ENCODE measurements at places on chromosomes 5 and 9.

- peak within 1 kb of the TSS; percentile 95 for H3K4me3 ChIP-seq
- H3K27ac ChIP-seq = peak within 1 kb of the TSS; percentile 61
- H3K36me3 ChIP-seq = no peaks in the 10 kb centered on the region
- no peaks in the 10 kb centered on the region for H3K27me3 ChIP-seq
Observed at GRCh38 chr9:128420651-128421481, at the start of gene CERCAM. CERCAM (plus strand) TSS chr9:128420857; CDS start chr9:128420878, 21 bp downstream.

DNA sequence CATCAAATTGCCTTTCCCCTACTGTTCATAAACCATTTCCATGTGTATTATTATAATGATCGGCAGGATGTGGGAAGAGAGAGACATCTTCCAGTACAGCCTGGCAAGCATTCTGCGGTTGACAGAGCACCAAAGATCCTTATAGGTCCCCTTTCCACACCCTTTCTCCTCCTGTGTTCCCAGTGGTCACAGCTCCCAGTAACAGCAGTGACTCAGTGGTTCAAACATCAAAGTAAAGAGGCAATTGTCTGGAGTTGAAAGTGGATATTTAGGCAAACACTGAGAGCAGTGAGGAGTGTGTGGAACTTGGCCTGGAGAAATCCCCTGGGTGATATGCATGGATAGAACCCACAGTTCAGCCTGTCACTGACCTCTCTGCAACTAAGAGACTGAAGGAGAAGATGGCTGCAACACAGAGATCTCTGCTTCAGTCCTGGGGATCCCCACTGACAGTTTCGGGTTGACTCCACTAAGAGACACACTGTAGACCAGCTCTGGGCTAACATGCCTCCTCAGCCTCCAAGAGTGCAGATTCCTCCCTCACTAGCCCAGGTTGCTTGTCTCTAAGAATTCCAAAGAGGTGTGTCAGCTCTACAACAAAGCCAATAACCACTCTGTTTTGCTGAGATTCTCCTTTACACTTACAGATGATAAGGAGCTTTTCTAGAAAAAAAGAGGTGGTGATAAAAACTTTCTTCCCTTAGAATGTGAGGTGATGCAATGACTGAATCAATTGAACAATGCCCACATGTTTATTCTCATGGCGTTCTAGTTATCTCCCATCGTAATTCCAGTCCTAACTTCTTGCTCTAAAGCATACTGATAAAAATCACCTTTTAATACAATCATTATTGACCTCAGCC, 94.4 kb upstream of the IL6ST start:
- no peak overlapping the region for H3K4me3 ChIP-seq
- DNase-seq = no peak
- no peaks in the 10 kb centered on the region for H3K27me3 ChIP-seq

- DNase-seq = no peak
- H3K4me1 ChIP-seq = no peaks in the 10 kb centered on the region
- H3K4me3 ChIP-seq = no peak overlapping the region
- no peak overlapping the region for H3K27ac ChIP-seq
Observed at GRCh38 chr5:150278046-150278730, 11.4 kb downstream of the CAMK2A start.

DNA sequence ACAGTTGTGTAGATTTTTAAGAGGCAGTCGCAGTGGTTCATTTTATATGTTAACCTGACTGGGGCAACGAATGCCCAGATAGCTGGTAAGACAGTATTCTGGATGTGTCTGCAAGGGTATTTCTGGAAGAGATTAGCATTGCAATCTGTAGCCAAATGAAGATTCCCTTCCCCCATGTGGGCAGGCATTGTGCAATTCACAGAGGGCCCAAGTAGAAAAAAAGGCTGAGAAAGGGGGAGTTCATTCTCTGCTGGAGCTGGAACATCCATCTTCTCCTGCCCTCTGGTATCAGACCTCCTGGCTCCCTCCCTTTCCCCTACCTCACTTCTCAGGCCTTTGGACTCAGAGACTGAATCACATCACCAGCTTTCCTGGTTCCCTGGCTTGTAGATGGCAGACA, 70.6 kb downstream of the TENT4A start:
- H3K4me1 ChIP-seq = no peaks in the 10 kb centered on the region
- no peaks in the 10 kb centered on the region for H3K36me3 ChIP-seq
- no peak for DNase-seq
- H3K27ac ChIP-seq = no peak overlapping the region
- H3K4me3 ChIP-seq = no peak overlapping the region

- no peaks in the 10 kb centered on the region for H3K27me3 ChIP-seq
- H3K36me3 ChIP-seq = no peaks in the 10 kb centered on the region
- no peak overlapping the region for H3K4me3 ChIP-seq
Observed at GRCh38 chr5:90297045-90297764, 112.4 kb downstream of the CETN3 start.

- H3K4me1 ChIP-seq = no peaks in the 10 kb centered on the region
- no peak overlapping the region for H3K27ac ChIP-seq
- DNase-seq = no peak
Observed at GRCh38 chr5:80754900-80755299, 100.1 kb upstream of the DHFR start.

- H3K4me3 ChIP-seq = no peak overlapping the region
- no peaks in the 10 kb centered on the region for H3K27me3 ChIP-seq
- H3K36me3 ChIP-seq = peaks cover 93% of the 10 kb centered on the region
- no peaks in the 10 kb centered on the region for H3K4me1 ChIP-seq
- DNase-seq = no peak
- H3K27ac ChIP-seq = no peak overlapping the region
Observed at GRCh38 chr9:92626484-92626883, 43.4 kb downstream of the IPPK start.

DNA sequence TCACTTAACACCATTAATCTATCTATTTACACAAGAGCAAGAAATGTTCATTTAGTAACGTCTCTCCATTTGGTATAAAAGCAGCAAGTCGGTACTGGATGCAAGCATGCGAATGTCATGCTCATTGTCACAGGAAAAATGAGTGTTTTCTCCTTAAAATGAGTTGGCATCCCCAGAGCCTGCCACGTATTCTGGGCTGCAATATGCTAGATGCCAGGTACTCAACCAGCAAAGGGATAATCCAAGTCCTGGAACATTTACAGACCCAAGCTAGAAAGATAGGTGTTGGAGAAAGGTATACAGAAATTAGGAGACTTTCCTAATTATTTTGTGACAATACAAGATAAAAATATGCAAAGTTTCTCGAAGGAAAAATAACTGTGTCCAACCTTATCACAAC, 217.5 kb downstream of the EBF1 start:
- H3K4me3 ChIP-seq = no peak overlapping the region
- no peak for DNase-seq
- peaks cover 10% of the 10 kb centered on the region for H3K4me1 ChIP-seq
- H3K27me3 ChIP-seq = peaks cover 53% of the 10 kb centered on the region
- H3K36me3 ChIP-seq = no peaks in the 10 kb centered on the region
- no peak overlapping the region for H3K27ac ChIP-seq

GRCh38 chr5:10455277-10455670, 13.6 kb downstream of the ROPN1L start:
- H3K27ac ChIP-seq = no peak overlapping the region
- DNase-seq = no peak
- peaks cover 11% of the 10 kb centered on the region for H3K4me1 ChIP-seq

- no peaks in the 10 kb centered on the region for H3K27me3 ChIP-seq
- DNase-seq = no peak
- no peak overlapping the region for H3K4me3 ChIP-seq
- no peaks in the 10 kb centered on the region for H3K36me3 ChIP-seq
- no peak overlapping the region for H3K27ac ChIP-seq
- H3K4me1 ChIP-seq = no peaks in the 10 kb centered on the region
Observed at GRCh38 chr9:94985649-94986048, 259.1 kb downstream of the AOPEP start.

DNA sequence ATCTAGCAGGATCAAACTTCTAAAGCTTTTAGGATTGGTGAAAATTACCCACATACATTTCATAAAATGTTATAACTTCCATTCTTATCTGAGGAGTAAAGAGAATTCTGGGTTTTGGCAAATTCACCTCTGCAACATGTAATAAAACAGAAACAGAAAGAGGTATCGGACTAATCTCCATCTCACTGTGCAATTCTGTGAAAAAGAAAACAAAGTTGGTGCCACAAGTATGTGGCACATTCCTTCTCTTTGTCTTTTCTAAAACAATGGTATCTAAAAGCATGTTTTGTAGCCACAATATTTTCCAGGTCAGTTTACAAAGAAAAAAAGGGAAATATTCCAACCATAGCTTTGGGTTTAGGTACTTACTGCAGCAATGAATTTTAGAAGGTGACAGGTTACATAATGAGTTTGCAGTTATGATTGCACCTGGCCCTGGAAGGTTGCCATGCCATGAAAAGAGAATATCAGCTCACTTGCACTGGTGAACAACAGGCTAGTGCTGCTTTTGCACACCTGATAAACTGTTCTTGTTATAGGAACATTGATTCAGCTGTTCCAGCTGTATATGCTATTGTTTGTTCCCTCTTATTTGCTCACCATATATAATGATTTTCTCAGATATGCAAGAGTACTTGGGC, 491.3 kb upstream of the MEF2C start:
- no peaks in the 10 kb centered on the region for H3K4me1 ChIP-seq
- no peak overlapping the region for H3K4me3 ChIP-seq
- no peak for DNase-seq
- no peaks in the 10 kb centered on the region for H3K36me3 ChIP-seq
- H3K27me3 ChIP-seq = no peaks in the 10 kb centered on the region
- no peak overlapping the region for H3K27ac ChIP-seq

- no peak overlapping the region for H3K4me3 ChIP-seq
- no peak for DNase-seq
Observed at GRCh38 chr5:179828756-179829421, 8.2 kb downstream of the SQSTM1 start.
